ENCODE measurements at places on chromosomes 13 and 19.

DNA sequence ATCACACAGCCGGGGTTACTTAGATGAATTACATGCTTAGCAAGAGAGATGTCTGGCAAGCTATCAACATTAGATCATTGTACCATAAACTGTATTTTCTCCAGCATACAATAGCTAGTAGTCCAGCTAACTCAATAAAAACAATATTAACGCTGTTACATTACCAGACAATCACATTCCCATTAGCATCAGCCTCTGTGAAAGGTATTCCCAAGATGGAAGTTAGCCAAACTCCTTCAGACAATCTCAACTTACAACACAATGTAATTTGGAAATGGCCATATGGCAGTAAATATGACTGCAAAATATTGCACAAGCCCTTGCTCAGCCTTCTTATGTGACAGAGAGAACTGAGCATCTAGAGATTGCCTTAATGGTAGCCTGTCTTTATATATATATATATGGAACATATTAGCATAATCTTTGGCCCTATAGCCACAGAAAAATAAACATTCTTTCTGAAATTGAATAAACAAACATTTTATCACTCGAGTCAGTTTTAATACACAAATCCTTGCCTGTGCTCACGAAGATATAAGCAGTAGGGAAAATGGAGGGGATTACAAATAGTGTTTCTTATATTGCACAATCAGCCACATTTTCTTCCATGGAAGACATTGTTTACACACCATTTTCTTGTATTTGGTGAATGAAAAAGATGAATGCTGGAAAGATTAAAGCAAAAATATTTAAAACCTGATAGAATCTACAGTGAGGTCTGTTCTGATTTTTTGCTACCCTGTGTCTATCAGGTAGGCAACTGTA lies 1060.5 kb downstream of the DIAPH3 start:
- H3K36me3 ChIP-seq = no peaks in the 10 kb centered on the region
- H3K4me1 ChIP-seq = peaks cover 2% of the 10 kb centered on the region
- no peaks in the 10 kb centered on the region for H3K27me3 ChIP-seq
- no peak for DNase-seq
- no peak overlapping the region for H3K4me3 ChIP-seq
- H3K27ac ChIP-seq = no peak overlapping the region

DNA sequence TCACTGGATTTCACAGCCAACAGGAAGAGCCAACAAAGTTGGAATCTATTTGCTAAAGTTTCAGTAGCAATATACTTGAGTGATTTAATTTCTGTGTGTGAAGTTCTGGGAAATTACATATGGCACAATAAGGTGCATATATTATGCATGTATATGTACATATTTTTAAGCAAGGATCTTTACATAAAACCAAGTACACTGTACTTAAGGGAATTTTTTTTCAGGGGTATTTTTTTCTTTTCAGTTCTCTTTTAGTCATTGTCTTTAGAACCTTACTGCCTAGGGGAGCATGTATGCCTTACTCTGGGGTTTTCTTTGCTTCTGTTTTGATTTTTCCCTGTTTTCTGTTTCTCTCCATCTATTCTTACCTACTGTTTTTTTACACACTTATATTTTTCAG lies 7.4 kb downstream of the RAP2A start:
- H3K27ac ChIP-seq = no peak overlapping the region
- H3K36me3 ChIP-seq = no peaks in the 10 kb centered on the region

DNA sequence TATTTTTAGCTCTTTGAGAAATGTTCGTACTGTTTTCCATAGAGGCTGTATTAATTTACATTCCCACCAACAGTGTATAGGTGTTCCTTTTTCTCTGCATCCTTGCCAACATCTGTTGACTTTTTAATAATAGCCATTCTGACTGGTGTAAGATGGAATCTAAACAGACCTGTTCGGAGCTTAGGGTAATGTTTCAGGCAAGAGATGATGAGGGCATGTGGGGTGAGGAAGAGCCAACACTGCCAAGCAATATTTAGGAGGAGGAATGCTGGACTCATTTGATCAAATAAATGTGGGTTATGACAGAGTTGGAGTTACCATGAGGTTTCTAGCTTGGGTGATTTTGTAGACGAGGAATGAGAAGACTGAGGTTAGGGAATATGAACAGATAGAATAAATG lies 382.9 kb downstream of the KLF12 start:
- H3K36me3 ChIP-seq = no peaks in the 10 kb centered on the region
- no peak overlapping the region for H3K4me3 ChIP-seq
- DNase-seq = no peak
- no peak overlapping the region for H3K27ac ChIP-seq
- no peaks in the 10 kb centered on the region for H3K27me3 ChIP-seq

GRCh38 chr13:30337061-30337610 lies 29.8 kb upstream of the KATNAL1 start:
- H3K4me1 ChIP-seq = no peaks in the 10 kb centered on the region
- H3K4me3 ChIP-seq = no peak overlapping the region
- no peaks in the 10 kb centered on the region for H3K36me3 ChIP-seq
- H3K27ac ChIP-seq = no peak overlapping the region
- no peaks in the 10 kb centered on the region for H3K27me3 ChIP-seq

GRCh38 chr19:43148233-43148632 lies 38.1 kb downstream of the PSG5 start:
- H3K36me3 ChIP-seq = no peaks in the 10 kb centered on the region
- H3K4me1 ChIP-seq = no peaks in the 10 kb centered on the region
- H3K27me3 ChIP-seq = no peaks in the 10 kb centered on the region
- no peak for DNase-seq
- no peak overlapping the region for H3K27ac ChIP-seq

GRCh38 chr13:27166313-27166712 lies 5.3 kb downstream of the USP12 start:
- DNase-seq = no peak
- H3K27me3 ChIP-seq = no peaks in the 10 kb centered on the region
- no peak overlapping the region for H3K4me3 ChIP-seq
- H3K4me1 ChIP-seq = peaks cover 4% of the 10 kb centered on the region

DNA sequence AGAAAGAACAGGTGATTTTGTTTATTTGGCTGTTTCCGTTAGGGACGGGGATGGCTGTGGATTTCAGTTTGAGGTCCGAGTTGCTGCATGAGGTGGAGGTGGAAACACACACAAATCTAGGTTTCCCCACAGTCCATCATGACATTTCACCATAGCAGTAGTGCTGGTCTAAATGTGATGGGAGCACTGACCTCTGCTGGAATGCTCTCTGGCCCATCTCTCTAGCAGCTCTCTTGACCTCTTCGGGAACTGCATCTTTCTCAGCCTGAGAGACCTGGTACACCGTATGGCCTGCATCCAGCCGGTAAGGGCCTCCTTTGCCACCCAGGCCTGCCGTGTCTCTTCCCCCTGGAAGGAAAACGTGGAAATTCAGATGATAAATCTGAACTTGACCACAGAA lies 154.0 kb downstream of the RGCC start:
- H3K36me3 ChIP-seq = no peaks in the 10 kb centered on the region
- no peak for DNase-seq
- H3K4me3 ChIP-seq = no peak overlapping the region
- no peaks in the 10 kb centered on the region for H3K4me1 ChIP-seq
- H3K27ac ChIP-seq = no peak overlapping the region

GRCh38 chr13:31046711-31047279 lies 114.3 kb downstream of the TEX26 start:
- no peak overlapping the region for H3K4me3 ChIP-seq
- no peaks in the 10 kb centered on the region for H3K27me3 ChIP-seq
- H3K36me3 ChIP-seq = no peaks in the 10 kb centered on the region

GRCh38 chr13:71320452-71320851 lies 546.6 kb downstream of the DACH1 start:
- no peaks in the 10 kb centered on the region for H3K36me3 ChIP-seq
- peak; percentile 20 for DNase-seq
- no peak overlapping the region for H3K27ac ChIP-seq
- H3K27me3 ChIP-seq = no peaks in the 10 kb centered on the region
- no peaks in the 10 kb centered on the region for H3K4me1 ChIP-seq

DNA sequence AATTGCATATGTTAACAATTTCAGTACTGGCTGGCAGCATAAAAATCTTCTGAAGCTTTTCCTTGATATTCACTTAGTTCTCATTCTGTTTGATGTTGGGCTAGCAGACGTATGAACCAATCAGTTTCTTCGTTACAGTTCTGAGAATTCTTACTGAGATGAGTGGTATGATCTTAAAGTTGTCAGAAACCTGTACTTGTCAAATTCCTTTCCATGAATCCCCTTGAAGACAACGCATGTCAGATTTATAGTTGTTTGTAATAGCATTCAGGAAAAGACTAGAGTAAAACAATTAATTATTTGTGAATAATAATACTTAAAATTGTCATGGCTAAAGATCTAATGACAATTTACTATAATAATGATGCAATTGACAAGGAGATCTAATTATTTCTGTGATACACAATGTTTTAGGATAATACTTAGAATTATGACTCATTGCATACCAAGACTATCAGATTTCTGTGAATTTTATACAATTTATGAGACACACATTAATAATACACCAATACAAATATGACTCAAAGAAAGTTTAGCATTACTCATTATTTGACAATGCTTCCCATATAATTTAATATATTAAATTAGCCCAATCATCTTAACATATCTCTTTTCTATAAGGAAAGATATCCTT lies 447.2 kb downstream of the RFC3 start:
- H3K4me3 ChIP-seq = no peak overlapping the region
- H3K27me3 ChIP-seq = no peaks in the 10 kb centered on the region

DNA sequence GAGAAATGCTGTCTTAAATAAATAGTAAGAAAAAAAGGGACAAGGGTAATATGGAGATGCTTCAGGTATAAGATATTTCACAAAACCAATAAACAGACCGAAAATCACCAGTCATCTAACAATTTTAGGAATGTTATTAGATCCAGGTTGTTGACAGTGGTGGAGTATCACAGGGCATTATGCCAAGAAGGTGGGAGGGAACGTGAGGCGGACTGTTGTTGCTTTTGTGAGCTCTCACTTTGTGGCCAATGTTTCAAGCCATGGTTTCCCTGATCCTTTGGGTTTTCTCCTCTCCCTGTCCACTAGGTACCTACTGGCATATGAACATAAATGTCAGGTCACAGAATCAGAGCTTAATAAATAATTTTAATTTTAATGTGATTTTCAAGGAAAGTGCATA lies 790.3 kb upstream of the SLITRK1 start:
- H3K4me1 ChIP-seq = no peaks in the 10 kb centered on the region
- no peak overlapping the region for H3K4me3 ChIP-seq
- no peaks in the 10 kb centered on the region for H3K36me3 ChIP-seq
- H3K27me3 ChIP-seq = no peaks in the 10 kb centered on the region
- no peak for DNase-seq

DNA sequence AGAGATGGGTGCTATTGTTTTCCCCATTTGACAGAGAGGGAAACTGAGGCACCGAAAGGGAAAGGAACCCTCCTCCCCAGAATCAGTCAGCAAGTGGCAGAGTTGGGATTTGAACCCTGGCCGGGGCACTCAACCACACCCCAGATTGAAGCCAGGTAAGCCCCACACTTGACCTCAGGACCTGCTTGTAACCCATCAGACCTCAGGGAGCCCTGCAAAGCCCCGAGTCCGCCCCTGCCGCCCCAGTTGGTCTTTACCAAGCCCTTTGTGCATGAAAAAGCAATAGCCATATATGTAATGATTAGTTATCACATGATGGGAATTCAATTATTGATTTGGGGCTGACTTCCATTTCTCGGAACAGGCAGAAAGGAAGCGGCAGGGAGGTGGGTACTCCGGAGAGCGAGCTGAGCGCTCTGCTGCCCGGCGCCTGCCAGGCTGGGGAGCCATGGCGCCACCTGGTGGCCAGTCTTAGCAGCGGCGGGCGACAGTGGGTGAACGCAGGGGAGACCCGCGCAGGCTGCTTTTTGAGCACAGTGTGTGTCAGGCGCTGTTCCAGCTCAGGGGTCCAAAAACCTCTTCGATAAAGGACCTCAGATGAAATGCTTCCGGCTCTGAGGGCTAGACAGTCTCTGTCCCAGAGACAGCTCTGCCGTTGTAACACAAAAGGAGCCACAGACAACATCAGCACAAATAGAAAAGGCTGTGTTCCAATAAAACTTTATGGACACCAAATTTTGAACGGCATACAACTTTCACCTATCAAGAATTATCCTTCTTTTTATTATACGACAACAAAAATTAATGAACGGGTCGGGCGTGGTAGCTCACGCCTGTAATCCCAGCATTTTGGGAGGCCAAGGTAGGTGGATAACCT lies 82.9 kb upstream of the CACNA1A start:
- no peak overlapping the region for H3K4me3 ChIP-seq
- peak; percentile 63 for DNase-seq
- H3K27ac ChIP-seq = no peak overlapping the region
- H3K4me1 ChIP-seq = no peaks in the 10 kb centered on the region
- H3K27me3 ChIP-seq = no peaks in the 10 kb centered on the region

DNA sequence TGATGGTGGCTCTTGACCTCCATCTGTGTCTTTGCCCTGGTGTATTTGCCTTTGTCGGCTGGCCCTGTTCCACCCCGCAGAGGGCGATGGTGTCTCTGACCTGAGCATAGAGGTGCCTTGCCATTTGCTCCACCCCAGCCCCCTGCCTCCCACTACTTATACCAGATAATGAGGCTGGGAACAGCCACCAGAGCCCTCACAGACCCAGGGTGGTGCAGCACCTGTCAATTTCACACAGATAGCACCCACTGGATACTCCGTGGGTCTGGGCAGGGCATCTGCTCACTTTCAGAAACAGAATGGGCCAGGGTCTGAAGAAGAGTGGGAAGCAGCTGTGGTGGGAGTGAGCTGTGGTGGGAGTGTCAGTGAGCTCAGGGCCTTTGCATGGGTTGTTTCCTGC lies 4.1 kb downstream of the ZNF536 start:
- no peak overlapping the region for H3K27ac ChIP-seq
- H3K36me3 ChIP-seq = no peaks in the 10 kb centered on the region
- no peak overlapping the region for H3K4me3 ChIP-seq

DNA sequence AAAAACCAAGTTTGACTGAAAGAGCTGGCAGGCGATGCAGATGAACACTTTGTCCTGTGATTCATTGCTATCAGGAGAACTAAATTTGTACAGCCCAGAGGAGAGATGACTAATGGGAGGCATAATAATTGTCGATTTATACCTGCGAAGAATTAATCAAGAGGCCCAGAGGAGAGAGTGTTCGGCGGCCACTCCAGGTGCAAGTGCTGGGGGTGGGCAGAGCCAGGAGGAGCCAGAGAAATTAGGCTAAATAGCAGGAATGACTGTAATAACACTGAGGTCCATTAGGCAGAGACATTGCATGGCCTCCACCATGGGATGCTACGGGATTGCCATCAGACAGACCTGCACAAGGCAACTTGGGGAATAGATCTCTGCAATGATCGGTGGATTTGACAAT lies 107.7 kb upstream of the UQCRFS1 start:
- DNase-seq = no peak
- H3K4me1 ChIP-seq = no peaks in the 10 kb centered on the region

GRCh38 chr19:4058693-4059452 lies 7.8 kb downstream of the ZBTB7A start:
- peaks cover 15% of the 10 kb centered on the region for H3K36me3 ChIP-seq
- H3K4me1 ChIP-seq = peaks cover 9% of the 10 kb centered on the region
- no peak overlapping the region for H3K4me3 ChIP-seq
- H3K27me3 ChIP-seq = no peaks in the 10 kb centered on the region
- DNase-seq = no peak

GRCh38 chr19:50723069-50723468 lies at the start of gene CLEC11A:
Gene CLEC11A, plus strand, starts transcription at chr19:50723364. Its CDS starts 162 bp downstream, at chr19:50723526.
- no peak within 1 kb of the TSS for H3K4me3 ChIP-seq
- no peak for DNase-seq
- H3K27ac ChIP-seq = no peak within 1 kb of the TSS
- no peaks in the 10 kb centered on the region for H3K4me1 ChIP-seq
- H3K36me3 ChIP-seq = peaks cover 3% of the 10 kb centered on the region
